Breast epithelium (tissue), 4 donors: ENCODE measurements at places on chromosomes 1 and 21.

DNA sequence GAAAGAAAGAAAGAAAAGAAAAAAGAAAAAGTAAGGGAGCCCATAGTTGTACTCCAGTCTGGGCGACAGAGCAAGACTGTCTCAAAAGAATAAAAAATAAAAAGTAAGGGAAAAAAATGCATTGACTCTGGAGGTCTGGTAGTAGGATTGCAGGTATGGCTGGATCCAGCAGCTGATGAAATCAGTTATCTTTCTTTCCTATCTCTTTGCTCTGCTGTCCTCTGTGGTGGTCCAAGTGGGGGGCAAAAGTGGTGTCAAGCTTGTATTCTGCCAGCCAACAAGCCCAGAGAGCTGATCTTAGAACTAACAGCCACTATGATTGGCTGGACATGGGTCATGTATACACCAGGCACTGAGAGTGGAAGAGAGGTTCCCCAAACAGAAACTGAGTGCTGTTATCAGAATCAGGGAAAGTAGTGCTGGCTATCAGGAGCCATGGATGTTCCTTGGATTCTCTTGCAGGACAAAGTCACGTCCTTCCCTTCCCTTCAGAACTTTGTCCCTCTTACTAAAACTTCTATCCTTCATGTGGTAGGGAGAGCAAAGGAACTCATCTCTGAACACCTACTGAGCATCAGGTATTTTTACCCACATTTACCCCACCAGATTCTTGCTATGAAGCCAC is 3.5 kb upstream of the FBLIM1 start:
- DNase-seq = no peak

DNA sequence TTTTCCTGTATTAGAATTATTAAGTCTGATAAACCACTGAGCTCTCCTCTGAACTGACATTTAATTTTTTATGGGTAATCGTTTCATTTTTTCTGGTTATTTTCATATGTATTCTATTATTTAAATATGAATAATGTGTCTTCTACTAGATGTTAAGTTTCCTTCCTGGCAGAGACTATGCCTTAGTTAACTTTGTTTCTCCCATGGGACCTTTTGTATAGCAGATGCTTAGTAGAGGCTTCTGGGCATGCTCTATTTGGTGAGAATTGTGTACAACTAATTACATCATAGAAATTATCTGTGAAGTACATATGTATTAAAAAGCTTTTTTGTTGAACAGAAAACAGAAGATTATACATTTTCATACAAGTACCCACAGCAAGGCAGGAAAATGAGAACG is 23.4 kb downstream of the CTBS start:
- no peak for DNase-seq

GRCh38 chr1:44721485-44722361 is 9.2 kb downstream of the RNU5D-1 start:
- no peak for DNase-seq

- no peak for DNase-seq
Observed at GRCh38 chr1:2607641-2608091, 21.1 kb downstream of the PRXL2B start.

DNA sequence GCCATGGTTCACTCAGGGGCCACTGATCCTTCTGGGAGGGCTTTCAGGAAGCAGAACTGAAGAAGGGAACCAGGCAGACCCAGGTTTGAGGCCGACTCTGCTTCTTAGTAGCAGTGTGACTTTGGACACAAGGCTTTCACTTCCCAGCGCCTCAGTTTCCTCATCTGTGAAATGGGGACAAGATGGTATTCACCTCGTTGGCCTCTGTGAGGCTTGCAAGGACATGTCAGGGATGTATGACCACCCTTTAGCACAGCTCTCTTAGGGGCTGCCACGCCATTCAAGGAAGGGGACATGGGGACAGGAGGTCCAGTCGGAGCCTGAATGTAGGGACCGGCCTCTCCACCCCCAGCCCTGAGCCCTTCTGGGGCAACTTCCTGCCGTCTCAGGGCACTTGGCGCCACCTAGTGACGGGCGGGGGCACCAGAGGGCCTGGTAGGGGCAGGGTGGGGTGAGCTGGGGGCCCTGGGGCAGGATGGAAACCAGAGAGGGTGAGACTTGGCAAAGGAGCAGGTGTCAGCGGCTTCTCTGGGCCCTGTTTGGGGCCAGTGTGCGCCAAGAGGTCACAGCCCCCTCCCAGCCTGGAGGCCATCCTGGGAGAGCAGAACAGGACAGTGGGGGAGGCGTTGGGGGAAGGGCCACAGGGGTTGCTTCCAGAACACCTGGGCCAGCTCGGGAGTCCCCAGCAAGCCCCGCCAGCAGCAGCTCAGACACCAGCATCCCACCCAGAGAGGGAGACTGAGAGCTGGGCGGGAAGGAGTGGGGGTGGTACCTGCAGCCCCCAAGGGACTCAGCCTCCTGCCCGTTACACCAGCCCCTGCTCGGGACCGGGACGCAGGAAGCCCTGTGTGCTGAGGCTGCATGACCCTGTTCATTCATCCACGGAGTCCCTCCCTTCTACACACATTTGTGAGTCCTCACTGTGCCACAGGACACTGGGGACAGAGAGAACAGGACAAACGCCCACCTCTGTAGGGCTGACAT is 102.5 kb upstream of the TARDBP start:
- no peak for DNase-seq

DNA sequence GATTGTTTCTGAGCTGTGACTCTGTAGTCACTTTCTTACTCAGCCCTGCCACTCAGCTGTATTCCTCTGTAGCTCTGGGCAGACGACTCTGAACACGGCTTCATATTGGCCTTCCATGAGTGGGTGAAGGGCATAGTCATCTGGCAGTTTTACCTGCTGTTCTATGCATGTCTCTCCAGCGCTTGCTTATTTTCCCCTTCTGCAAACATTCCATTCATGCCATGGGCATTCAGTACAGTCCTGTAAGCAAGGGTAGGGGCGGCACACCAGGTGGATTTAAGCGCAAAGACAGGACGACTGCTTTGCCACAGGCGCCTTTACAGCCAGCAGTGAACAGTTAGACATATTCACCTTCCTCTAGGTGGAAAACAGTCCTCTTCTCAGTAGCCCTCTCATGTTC is 4.4 kb upstream of the WDR26 start:
- no peak for DNase-seq

DNA sequence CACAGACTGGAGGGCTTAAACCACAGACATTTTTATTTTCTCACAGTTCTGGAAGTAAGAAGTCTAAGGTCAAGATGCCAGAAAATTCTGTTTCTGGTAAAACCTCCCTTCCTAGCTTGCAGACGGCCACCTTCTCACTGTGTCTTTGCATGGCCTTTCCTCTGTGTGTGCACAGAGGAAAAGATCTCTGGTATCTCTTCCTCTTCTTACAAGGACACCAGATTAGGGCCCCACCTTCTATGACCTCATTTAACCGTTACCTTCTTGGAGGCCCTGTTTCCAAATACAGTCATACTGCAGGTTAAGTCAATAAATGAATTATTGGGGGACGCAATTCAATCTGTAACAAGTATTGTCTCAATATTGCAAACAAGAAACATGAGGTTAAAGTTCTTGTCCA is 63.0 kb upstream of the PRDX6 start:
- no peak for DNase-seq

DNA sequence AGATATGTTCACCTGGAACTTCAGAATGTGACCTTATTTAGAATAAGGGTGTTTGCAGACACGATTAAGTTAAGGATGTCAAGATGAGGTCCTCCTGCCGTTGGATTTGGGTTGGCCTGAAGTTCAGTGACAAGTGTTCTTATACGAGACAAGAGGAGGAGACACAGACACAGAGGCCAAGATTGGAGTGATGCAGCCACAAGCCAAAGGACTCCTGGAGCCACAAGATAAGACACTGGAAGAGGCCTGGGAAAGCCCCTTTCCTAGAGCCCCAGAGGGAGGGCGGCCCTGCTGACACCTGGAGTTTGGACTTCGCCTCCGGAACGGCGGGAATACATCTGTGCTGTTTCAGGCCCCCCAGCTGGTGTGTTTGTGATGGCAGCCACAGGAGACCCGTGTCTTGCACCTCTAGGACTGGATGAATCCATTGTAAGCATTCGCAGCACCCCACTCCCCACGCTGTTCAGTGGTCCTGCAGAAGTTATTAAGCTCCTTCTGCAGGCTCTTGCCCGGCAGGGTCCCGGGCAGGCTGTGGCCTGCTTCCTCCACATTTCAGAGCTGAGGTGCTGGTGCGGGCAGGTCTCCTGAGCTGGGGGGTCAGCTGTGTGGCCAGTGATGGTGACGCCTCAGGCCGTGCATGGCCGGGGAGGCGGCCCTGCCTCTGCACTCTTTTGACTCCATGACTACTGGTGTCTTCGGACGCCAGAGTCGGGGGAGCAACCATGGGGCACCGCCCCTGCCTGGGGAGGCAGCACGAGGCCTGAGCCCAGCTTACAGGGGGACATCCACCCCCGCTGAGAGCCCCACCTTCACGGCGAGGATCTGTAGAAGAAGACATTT is 34.6 kb downstream of the UMODL1 start:
- DNase-seq = no peak

GRCh38 chr21:42199868-42200463 is 19.0 kb upstream of the ABCG1 start:
- DNase-seq = no peak

- no peak for DNase-seq
Observed at GRCh38 chr1:7845761-7846160, 7.1 kb downstream of the UTS2 start.

GRCh38 chr1:182205351-182206022 is 144.0 kb upstream of the ZNF648 start:
- DNase-seq = no peak

DNA sequence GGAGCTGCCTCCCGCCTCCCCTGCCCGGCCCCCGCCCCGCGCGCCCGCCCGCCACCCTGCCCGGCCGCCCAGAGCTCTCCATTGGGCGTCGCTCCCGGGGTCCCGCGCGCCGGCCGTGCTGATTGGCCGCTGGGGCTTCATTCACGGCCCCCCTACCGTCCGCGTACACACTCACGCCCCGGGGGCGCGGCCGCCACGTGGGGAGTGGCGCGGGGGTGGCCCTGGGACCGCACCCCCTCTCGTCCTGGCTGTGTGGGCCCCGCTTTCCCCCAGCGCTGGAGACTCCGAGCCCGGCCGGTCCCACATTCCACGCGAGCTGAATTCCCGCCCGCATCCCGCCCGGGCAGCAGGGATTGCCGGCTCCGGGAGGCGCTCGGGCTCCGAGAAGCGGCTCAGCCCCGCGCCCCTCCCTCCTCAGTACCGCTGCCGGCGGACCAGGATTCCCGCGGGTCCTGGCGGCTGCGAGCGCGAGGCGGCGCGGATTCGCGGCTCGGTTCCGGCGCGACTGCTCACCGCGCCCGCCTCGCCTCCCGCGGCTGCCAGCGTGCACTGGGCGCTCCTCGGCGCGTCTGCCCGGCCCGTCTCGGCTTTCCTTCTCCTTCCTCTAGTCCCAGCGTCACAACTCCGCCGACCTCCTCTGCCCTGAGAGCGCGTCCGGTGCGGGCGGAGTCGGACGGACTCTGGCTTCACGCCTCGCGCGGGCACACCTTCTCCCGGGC is 450 bp upstream of the POU3F1 start:
- DNase-seq = peak; percentile 79

DNA sequence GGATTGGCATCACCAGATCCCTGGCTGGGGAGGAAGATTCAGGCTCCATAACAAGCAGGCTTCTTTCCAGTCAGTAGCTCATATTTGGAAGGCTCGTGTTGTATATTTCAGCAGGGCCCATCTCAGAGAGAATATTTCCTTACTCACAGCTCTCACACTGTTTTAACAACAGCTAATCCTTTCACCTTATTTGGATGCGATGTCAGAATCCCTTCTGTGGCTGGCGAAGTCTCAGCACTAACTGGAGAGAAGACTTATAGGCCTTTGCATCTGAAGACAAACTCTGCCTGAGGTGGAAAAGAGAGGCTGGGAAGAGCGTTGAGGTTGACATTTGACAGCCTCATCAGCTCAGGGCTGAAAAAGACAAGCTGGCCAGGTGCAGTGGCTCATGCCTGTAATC is 47.2 kb upstream of the CAPZB start:
- no peak for DNase-seq

- no peak for DNase-seq
Observed at GRCh38 chr1:43969416-43969745, 429 bp upstream of the DPH2 start.

DNA sequence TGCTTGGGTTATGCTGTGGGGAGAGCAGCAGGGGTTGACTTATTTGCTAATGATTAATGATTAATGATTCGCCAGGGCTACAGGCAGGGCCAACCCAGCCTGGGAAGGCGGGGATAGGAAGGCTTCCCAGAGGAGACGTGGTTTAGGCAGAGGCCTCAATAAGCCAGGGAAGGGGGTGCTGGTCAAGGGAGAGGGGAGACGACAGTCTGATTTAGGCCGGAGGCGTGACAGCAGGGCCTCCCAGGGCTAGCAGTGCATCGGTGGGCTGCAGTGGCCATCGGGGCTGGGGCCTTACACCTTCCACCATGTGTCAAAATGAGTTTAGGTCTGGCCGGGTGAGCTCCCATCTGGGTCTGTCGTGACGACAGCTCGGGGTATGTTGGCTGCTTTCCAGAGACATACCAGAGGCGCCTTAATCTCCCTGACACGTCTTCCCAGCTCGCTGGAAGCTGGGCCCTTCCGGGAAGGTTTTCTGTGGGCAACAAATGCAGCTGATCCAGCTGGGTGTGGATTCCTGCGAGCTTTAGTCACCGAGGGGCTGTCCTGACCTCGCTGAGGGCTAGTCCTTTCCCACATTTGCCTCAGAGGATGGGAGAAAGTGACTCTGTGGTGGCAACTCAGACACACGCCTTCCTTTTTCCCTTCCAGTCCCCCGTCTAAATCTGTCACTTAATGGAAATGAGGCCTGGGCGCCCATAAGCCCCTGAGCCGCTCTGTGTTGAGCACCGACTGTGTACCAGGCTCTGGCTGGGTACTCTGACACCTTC is 3.7 kb upstream of the SLC1A7 start:
- DNase-seq = no peak

GRCh38 chr1:75461808-75462325 is 149.0 kb downstream of the SLC44A5 start:
- DNase-seq = no peak

- no peak for DNase-seq
Observed at GRCh38 chr1:20873311-20873710, 86.2 kb upstream of the HP1BP3 start.

DNA sequence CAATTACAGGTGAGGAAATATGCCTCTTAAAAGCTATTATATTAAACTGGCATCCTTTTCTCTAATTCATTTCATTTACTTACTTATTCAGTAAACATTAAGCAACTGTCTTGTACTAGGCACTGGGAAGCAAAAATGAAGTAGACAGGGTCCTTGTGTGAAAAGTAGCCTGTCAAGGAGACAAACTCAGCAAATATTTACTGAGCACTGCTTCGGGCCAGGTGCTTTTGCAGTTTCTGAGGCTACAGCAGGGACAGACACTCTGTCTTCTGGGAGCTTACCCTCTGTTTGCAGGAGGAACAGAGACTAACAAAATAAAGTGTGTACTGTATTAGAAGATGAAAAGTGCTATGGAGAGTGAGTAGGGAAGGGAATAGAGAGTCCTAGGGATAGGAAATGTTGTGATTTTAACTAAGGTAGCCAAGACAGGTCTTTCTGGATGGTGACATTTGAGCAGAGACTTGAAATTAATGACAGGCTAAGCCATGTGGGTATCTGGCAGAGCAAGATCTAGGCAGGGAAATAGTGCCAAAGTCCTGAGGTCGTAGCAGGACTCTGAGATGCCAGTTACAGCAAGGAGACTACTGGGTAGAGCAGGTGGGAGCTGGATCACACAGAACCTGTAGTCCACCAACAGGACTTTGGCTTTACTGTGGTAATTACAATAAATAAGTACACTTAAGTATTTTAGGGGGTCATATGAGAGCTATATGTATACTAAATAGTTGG is 133.0 kb downstream of the ITSN1 start:
- no peak for DNase-seq

GRCh38 chr1:116001739-116002487 is 25.6 kb downstream of the SLC22A15 start:
- no peak for DNase-seq

- peak; percentile 22 for DNase-seq
Observed at GRCh38 chr21:26965907-26966581, 844 bp downstream of the ADAMTS5 start.
